T follicular helper cell (primary cell): ENCODE measurements at places on chromosomes 4 and X.
A peak's percentile ranks its signal among the peaks of the same experiment; 100 is the strongest.

DNA sequence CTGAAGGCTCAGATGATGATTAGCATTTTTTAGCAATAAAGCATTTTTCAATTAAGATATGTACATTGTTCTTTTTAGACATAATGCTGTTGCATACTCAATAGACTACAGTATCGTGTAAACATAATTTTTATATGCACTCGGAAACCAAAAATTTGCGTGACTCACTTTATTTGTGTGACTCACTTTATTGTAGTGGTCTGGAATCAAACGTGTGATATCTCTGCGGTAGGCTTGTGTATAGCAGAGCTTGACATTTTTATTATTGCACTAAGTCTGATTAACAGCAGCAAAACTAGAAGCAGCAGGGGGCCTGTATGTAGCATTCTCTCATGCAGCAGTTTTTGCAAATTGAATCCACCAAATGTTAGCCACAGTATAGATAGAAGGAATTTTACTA is 119.1 kb upstream of the PRDX4 start:
- DNase-seq, result no peak

DNA sequence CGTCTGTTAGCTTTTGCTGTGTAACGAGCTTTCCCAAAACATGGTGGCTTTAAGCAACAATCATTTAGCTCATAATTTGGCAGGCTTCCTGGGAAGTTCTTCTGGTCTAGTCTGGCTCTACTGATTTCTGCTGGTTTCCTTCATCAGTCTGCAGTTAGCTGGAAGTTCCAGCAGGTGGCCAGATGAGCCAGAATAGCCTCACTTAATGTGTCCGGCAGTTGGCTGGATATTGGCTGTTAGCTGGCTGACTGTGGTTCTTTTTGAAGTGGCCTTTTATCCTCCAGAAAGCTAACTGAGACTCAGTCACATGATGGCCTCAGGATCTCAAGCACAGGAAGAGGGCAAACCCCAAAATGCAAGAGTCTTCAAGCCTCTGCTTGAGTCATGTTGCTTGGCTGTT is 34.9 kb downstream of the FTHL17 start:
- no peak for DNase-seq

GRCh38 chrX:46837558-46838485 is 979 bp downstream of the RP2 start:
- DNase-seq, result no peak

- no peak for DNase-seq
Measured at GRCh38 chrX:70044541-70045245, 5.0 kb downstream of the AWAT2 start.

DNA sequence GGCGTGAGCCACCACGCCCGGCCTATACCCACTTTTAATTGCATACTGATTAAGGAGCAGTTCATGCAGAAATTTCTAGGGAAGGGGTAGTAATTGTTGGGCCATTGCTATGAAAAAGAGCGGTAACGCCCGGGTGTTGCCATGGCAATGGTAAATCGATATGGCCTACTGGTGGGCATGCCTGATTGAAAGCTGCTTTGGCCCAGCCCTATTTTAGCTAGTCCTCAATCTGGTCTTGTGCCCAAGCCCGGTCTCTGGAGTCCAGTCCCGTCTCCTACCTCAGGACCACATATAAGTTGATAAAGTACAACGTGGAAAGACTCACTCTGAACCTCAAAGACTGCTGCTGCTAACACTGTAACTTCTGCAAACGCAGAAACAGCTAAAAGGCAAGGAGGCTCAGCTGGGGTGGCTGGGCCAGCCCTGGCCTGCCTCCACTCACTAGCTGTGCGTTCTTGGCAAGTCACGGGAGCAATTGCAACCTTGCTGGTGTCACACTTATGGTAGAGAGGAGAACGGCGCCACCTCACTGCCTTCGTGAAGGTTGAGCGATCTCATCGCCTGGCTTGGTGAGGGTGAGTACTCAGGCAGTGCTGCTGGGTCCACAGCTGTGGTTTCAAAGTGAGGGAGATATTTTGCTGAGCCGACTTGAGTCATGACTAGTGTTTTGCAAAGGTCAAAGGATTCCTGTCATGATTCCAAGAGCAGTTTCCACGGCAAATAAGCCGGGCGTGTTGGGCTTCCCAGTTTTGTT is 57.0 kb upstream of the GRPEL1 start:
- DNase-seq, result no peak

DNA sequence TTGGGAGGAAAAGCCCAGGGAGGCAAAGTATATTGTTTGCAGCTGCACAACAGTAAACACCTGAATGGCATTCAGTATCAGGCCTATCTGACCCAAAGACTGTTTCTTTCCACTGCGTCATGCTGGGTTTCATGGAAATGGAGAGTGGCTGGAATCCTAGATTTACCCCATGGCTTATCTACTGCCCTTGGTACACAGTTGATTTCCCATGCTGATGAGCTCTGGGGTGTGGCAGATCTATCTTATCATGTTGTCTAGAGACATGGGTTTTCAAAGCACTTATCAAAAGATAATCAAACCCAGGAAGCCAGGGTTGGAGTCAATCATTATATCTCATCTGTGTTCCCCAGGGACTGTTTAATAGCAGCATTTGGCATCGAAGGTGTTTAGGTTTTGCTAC is 72.1 kb downstream of the CLNK start:
- DNase-seq, result no peak

DNA sequence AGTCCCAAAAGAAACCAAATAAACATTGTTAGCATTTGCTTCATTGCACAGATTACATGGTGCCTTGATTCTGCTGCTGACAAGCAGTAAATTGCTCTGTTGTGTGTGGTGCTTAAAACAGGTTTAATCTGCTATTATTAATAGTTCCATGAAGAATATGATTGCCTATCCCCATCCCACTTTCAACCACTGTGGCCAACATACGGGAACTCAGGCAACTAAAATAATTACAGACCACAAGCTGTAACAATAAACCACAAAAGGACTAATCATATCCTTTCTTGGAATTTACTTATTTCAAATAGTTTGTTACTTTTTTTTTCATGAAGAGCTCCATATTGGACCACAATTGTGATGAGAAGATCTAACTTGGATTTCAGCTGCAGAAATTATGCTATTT is 131.5 kb downstream of the PACRGL start:
- no peak for DNase-seq

DNA sequence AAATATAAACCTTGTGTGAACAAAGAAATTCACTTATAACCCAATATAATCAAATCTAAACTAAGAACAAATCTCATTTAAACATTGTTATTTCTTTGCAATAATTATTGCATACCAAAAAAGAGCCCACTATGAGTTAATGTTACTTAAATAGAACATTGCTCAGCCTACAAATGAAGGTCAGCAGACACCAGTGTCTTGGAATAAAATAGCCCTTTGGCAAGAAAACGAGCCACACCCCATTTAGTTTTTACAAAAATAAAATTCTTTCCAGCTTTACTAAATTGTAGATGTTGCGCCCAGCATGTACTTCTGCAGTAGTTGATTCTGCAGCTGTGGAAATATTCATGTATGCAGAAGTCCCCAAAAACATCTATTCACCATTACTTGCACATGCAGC is 12.2 kb downstream of the PLS3 start:
- DNase-seq, result no peak

DNA sequence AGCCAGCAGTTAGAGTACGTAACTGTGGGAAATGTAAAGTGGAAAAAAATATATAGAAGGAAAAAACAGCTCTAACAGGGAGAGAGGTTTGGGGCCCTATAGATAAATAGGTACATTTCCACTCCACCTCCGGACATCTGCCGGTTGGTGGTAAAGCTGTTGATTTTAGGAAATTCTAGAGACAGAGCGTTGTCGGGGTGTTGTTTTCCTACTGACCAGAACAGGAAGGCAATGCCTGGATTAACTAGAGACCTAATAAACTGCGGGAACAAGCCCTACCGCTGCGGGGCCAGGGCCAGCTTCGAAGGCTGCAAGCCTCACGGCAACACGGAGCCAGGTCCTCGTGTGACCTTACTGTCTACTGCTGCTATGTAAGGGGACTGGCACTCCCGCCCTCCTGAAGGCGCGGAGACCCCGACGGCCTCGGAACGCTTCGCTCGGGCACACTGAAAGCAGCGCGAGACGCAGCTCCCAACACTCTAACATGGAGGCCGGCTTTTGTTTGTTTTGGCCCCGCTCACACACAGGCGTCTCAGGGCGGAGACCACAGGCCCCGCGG is 702 bp upstream of the CDKN2AIP start:
- DNase-seq, result peak; percentile 25

GRCh38 chrX:148192547-148192946 is 211.4 kb downstream of the FMR1NB start:
- no peak for DNase-seq

GRCh38 chr4:17327591-17327990 is 184.3 kb downstream of the QDPR start:
- no peak for DNase-seq
